ENCODE measurements at places on chromosomes 2 and 18. TPM values are rescaled to one million over a fixed set of nuclear protein-coding genes. Genes with fewer than 3 reads are reported as not detected.

Gene ANKRD29
- 0.03 TPM for polyA plus RNA-seq

- H3K27me3 ChIP-seq = no peaks in the 10 kb centered on the region
- no peaks in the 10 kb centered on the region for H3K36me3 ChIP-seq
- H3K4me1 ChIP-seq = peaks cover 3% of the 10 kb centered on the region
- no peak overlapping the region for H3K4me3 ChIP-seq
- DNase-seq = no peak
These were observed 92.6 kb upstream of the LGALSL start for GRCh38 chr2:64361151-64361938.

DNA sequence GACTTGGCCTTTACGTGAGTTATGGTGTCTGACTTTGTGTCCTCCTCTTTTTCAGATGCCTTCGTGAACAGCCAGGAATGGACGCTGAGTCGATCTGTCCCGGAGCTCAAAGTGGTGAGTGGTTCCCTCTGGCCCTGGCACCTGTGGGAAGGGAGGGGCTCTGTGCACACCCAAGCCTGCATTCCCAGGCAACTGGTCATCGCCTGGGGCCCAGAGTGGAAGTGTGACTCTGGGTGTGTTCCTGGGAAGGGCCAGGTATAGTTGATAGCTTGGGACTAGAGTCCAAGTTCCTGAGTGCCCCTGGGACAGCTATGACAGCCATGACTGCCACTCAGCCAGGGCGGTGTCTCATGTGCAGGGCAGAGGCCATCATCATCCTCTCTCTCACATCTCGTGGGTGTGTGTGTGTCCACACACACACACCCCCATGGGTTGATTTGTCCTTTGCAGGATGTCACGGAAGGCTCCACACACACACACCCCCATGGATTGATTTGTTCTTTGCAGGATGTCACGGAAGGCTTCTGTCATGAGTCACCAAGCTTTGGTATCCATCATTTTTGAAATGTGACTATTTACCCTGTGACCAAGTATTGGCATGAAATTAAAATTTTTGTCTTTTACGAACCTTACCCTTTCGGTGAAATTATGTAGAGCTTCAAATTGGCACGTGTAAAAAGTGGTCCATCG lies 215.4 kb downstream of the AGAP1 start:
- no peaks in the 10 kb centered on the region for H3K27me3 ChIP-seq
- H3K36me3 ChIP-seq = no peaks in the 10 kb centered on the region
- no peak overlapping the region for H3K4me3 ChIP-seq
- DNase-seq = no peak
- H3K4me1 ChIP-seq = no peaks in the 10 kb centered on the region

DNA sequence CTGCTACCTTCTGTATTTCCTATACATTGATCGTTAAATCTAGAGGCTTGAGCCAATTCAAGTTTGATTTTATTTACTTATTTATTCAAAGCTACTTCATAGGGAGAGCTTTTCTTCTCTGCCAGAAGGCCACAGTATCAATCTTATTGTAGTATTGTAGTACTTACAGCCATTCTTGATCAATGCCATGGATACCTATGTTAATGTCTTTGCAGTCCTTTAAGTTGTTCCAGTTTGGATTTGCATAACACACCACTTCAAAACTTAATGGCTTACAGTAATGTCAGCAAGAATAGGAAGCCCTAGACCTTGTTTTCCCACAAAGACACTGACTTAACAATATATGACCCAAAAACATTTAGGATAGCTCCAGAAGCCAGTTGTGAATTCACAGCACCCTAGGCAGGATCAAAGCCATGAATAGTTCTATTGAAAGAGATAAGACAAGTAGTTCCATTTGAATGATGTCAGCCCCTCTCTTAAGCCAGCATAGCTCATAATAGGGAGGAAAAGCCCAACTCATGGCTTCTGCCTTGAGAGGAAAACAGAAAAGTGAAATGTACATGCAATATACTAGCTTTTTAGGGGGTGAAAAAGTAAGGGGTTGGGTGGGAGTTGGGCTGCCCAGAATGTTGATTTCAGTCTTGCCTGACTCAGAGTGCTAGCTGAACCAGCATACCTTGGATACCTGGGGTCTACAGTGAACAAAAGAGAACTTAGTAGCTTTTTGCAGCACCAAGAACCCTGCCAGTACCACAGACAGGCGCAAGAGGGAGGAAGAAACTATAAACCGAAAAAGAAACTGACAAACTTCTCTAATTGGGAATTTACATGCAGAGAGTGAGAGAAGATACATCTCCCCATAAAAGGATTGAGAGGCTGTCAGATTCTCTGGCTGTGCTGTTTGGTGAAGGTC lies 101.4 kb downstream of the CAMKMT start:
- no peaks in the 10 kb centered on the region for H3K36me3 ChIP-seq
- no peak for DNase-seq
- H3K27ac ChIP-seq = no peak overlapping the region
- H3K4me1 ChIP-seq = no peaks in the 10 kb centered on the region
- H3K4me3 ChIP-seq = no peak overlapping the region

- DNase-seq = no peak
- no peaks in the 10 kb centered on the region for H3K27me3 ChIP-seq
- peaks cover 2% of the 10 kb centered on the region for H3K36me3 ChIP-seq
- H3K4me3 ChIP-seq = no peak overlapping the region
- no peaks in the 10 kb centered on the region for H3K4me1 ChIP-seq
- H3K27ac ChIP-seq = no peak overlapping the region
These were observed 23.5 kb downstream of the CCT7 start for GRCh38 chr2:73257425-73258125.

GRCh38 chr18:47917923-47918610 lies 12.4 kb downstream of the SMAD2 start:
- DNase-seq = no peak
- no peak overlapping the region for H3K4me3 ChIP-seq
- no peaks in the 10 kb centered on the region for H3K36me3 ChIP-seq
- no peaks in the 10 kb centered on the region for H3K27me3 ChIP-seq
- H3K27ac ChIP-seq = no peak overlapping the region
- H3K4me1 ChIP-seq = no peaks in the 10 kb centered on the region

All from endothelial cell of umbilical vein (primary cell).